ENCODE measurements at places on chromosomes 1 and 21.
A peak's percentile ranks its signal among the peaks of the same experiment; 100 is the strongest.

DNA sequence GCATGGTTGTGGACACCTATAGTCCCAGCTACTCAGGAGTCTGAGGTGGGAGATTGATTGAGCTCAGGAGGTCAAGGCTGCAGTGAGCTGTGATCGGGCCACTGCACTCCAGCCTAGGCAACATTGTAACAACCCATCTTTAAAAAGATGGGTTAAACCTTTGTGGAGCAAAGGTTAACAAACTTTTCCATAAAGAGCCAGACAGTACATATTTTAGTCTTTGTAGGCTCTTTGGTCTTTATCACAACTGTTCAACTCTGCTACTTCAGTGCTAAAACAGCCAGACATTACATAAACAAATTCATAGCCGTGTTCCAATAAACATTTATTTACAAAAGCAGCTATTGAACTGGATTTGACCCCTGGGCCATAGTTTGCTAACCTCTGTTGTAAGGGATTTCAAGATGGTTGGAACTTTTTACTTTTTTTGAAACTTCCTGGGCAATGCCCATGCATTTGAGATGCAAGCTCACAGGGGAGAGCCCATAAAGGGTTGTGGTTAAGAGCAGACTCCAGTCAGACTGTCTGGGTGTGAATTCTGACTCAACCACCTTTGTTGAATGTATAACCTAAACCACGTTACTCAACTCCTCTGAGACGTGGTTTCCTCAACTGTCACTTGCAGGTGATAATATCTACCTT lies 10.8 kb downstream of the INAVA start:
- DNase-seq, result peak; percentile 56

DNA sequence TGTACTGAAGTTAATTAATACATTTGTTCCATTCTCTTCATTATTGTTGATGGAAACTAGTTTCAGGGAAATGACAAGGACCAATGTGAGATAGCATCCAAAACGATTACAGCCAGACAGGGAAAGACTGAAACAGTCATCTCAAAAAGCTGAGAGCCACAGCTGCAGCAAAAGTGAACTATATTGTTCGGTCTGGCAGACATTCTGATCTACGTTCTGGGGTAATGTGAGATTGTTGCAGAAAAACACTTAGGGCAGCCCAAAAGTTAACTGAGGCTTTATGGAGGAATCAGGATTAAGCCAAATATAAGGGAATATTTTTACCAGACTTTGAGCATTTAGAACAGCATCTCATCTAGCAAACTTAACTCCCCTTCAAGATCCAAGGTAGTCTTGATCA lies 112.9 kb downstream of the LRRC40 start:
- DNase-seq, result no peak

- no peak for DNase-seq
These were observed 14.8 kb upstream of the PSMA5 start for GRCh38 chr1:109441069-109441468.

- DNase-seq, result no peak
These were observed 173.6 kb upstream of the SGIP1 start for GRCh38 chr1:66360285-66360724.

DNA sequence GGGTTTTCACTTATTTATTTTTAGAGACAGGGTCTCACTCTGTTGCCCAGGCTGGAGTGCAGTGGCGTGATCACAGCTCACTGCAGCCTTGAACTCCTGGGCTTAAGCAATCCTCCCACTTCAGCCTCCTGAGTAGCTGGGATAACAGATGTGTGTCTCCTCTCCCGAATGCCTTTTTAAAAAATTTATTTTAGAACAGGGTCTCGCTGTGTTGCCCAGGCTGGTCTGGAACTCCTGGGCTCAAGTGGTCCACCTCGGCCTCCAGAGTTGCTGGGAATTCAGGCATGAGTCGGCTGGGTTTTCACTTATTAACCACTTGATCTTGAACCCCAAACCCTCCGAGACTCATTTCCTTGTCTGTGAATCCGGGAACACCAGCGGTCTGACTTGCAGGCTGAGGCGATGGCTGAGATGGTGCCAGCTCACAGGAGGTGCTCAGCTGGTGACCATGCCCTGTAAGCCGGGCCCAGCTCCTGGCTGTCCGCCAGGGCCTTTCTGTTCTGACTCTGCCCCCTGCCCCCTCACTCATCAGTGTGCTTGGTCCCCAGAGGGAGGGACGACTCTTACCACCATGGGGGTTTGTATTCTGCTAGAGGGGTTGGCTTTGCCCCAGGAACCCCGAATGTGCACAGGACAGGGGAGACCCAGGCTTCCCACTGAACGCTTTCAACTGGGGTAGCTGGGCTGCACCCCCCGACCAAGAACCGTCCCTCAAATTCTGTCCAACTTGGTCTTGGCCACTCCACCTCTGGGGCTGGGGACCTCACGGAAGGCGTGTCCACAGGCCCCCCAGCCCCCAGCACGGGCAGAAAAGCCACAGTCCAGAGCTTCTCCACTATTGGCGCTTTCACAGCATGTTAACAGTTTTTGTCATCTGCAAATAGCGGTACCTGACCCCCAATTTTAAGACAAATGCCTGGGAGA lies 22.5 kb downstream of the MMEL1 start:
- DNase-seq, result no peak

DNA sequence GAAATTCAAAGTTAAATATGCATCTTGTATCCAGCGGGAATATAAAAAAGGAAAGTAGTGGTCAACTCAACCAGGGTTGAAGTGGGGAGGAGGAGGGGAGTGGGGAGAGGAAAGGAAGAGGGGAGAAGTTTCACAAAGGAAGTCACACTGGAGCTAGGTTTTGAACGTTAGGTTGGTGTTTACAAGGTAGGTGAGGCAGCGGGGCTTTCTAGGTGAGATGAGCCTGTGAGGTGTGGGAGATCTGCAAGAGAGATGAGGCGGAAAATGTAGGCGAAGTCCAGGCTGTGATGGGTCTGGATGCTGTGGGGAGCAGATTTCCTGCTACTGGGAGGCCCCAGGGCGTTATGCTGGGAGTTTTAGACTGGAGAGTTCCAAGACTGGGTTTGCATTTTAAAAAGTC lies 36.1 kb upstream of the IL20 start:
- no peak for DNase-seq

GRCh38 chr1:72281637-72282270 lies 585 bp downstream of the NEGR1 start:
- DNase-seq, result no peak

DNA sequence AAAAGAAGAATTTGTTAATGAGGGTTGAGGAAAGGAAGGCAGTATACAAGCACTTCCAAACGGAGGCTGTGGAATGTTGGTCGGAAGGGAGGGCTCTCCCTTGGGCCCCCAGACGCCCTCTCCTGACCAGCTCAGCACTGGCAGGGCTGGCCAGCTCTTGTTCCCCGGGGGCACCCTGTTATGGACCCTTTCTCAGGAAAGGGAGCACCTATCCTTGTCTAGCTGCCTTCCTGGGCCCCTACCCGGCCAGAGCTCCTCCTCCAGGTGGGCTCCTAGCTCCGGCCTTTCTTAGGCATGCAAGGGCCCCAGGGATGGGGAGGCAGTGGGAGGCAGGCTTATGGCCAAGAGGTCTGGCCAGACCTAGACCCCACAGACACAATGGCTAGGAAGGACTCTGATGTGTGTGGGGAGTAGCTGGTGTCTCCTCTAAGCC lies 926 bp downstream of the BLACAT1 start:
- no peak for DNase-seq

DNA sequence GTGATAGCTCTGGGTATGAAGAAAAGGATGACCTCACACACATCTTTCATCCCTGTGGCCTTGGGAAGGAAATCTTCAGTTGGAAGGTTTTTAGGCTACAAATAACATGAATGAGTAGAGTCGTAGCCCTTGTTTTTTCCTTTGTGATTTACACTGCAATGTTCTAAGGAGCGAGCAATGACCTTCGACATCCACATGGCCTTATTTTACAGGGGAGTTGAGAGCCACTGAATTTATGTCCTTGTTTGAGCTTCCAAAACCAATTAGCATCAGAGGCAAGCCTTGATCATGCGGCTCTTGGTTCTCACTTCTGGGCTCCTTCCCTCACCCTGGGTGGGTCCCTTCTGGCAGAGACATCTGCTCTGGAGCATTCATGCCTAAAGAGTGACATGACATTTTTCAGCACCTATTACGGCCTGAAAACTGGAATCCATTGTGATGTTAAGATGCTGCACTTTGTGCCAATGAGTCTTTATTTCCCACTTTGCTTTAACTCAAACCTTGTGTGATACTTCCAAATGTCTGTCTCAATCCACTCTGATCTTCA lies 70.5 kb upstream of the RUNX1 start:
- no peak for DNase-seq

DNA sequence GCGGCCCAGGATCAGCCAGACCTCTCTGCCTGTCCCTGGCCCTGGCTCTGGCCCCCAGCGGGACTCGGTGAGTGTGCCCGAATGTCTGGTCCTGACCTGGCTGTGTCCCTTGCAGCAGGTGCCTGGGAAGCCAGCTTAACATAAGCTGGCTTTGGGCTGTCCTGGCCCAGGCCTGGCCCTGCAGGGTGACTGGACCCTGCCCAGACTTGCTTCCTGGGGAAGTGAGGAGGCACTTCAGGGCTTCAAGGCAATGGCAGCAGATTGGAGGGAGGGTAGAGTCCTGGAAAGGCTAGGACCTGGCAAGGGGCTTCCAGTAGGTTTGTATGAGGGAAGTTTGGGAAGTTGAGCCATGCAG lies 16.4 kb downstream of the RPS6KA1 start:
- no peak for DNase-seq

DNA sequence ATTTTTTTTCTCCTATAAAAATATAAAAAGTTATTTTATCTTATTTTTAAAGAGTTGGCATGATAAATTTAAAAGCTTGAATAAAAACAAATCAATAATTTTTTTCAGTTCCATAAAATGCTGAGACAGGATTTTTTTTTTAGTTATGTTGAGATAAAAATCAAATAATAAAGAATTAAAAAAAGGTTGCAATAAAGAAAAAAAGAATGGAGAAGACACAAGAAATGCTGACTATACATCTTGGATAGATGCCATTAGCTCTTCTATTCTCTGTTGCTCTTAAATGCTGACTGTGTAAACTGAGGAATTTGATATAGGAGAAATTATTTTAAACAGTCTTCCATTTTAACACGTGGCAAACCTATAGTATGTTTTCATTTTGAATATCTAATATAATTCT lies 2298.5 kb downstream of the MRPL39 start:
- DNase-seq, result no peak

DNA sequence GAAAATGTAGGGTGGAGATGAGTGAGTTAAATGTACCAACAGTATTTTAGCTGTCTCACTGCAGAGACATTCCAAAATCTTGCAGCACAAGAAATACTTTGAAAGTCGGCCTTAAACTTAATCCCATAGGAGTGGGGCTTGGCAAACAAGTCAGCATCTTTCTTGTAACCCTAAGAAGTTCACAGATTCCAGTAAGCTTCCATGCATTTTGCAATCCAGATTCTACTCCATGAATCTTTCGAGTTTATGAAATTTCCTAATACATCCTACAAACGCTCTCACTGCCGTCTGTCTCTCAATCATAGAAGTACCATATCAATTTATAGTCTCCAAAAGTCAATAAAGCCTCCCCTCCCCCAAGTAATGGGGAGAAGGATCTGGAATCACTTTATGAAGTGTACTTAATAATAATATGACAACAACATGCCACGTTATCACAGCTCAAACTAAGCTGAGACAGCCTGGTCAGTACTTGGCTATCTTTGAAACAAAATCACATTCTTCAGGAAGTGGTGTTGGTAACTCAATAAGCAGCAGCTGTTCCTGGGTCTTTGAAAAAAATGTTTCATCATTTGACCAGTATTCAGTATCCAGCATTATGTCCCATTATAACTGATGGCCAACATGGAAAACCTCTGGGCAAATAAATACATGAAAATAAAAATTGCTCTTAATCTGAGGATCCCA lies 317.4 kb upstream of the RUNX1 start:
- no peak for DNase-seq

- no peak for DNase-seq
These were observed 504 bp downstream of the SCCPDH start for GRCh38 chr1:246724731-246725095.

- no peak for DNase-seq
These were observed 42.4 kb downstream of the RIMS3 start for GRCh38 chr1:40622936-40623629.

GRCh38 chr1:239547987-239548386 lies 161.6 kb downstream of the CHRM3 start:
- peak; percentile 19 for DNase-seq

DNA sequence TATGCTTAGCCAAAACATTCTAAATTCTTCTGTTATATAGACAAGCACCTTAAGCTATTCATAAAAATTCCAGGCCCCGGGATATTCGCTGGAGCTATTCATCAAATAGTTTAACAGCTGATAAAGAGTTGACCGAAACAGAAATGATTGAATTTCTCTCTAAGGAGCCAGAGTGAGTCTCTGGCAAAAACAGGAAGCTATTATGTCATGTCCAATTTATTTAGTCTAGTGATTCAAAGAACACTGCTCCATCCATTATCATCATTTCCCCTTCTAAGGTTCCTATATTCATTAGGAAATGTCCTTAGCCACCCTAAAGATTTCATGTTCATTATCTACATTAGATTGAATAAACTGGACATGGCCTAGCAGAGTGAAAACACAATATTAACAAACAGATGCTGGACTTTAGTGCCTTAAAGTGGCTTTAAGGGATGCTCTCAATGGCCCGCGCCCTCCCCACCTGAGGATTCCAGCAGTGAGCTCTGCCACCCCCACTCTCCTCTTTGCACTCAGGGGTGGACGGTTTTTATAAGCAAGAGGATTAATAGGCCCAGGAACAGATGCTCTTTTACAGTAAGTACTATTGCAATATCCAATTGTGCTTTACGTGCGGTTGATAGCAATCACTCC lies 122.1 kb upstream of the RGS1 start:
- no peak for DNase-seq

DNA sequence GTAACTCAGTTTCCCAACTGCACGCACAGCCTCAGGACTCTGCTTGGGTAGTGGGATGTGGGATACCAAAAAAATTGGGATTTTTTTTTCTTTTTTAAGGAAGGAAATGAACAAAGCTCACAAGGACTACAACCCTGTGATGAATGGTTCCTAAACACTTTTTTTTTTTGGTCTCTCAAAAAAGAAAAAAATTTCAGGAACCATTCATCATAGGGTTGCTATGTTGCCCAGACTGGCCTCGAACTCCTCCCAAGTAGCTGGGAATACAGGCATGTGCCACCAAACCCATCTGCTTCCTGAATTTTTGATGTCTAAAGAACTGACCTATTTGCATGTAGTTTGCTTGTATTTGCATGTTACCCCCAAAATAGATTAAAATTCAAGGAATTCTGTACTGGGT lies 6.8 kb downstream of the MINDY1 start:
- DNase-seq, result no peak

GRCh38 chr1:60833173-60833572 lies 249.2 kb upstream of the NFIA start:
- no peak for DNase-seq

- no peak for DNase-seq
These were observed 45.0 kb upstream of the HOOK1 start for GRCh38 chr1:59769736-59770095.

- DNase-seq, result no peak
These were observed 207.1 kb downstream of the RYR2 start for GRCh38 chr1:237249120-237249519.

DNA sequence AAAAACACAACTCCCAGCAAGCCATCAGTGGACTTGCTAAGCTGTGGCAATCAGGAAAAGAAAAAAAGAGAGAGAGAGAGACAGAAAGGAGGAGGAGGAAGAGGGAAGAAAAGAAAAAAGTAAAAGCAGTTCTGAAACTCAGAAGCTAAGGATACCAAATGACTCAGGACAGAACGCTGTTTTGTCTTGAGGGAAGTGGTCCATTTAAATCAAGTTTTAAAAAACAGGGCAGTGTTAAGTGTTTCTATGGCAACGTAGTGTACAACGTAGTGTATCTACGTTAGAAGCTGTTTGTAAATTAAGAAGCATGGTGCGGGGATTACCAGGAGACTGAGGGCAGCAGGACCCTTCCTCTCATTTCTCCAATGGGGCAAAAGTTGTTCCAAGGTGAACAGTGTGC lies 5.8 kb downstream of the ADORA3 start:
- no peak for DNase-seq
